Right atrium auricular region (tissue), 2 donors: ENCODE measurements at places on chromosomes 13 and 19. TPM values are rescaled to one million over a fixed set of nuclear protein-coding genes. Genes with fewer than 3 reads are reported as not detected.
A peak's percentile ranks its signal among the peaks of the same experiment; 100 is the strongest.

- H3K4me1 ChIP-seq, result peaks cover under 1% of the 10 kb centered on the region
- no peaks in the 10 kb centered on the region for H3K27me3 ChIP-seq
- H3K4me3 ChIP-seq, result no peak overlapping the region
- H3K36me3 ChIP-seq, result no peaks in the 10 kb centered on the region
- no peak overlapping the region for H3K27ac ChIP-seq
Observed at GRCh38 chr13:29379865-29380264, 215.6 kb downstream of the SLC7A1 start.

SPACA4 gene
- total RNA-seq, result not detected

GRCh38 chr19:41563854-41564514 lies 12.0 kb upstream of the CEACAM21 start:
- no peak overlapping the region for H3K27ac ChIP-seq
- DNase-seq, result no peak
- H3K27me3 ChIP-seq, result no peaks in the 10 kb centered on the region

DNA sequence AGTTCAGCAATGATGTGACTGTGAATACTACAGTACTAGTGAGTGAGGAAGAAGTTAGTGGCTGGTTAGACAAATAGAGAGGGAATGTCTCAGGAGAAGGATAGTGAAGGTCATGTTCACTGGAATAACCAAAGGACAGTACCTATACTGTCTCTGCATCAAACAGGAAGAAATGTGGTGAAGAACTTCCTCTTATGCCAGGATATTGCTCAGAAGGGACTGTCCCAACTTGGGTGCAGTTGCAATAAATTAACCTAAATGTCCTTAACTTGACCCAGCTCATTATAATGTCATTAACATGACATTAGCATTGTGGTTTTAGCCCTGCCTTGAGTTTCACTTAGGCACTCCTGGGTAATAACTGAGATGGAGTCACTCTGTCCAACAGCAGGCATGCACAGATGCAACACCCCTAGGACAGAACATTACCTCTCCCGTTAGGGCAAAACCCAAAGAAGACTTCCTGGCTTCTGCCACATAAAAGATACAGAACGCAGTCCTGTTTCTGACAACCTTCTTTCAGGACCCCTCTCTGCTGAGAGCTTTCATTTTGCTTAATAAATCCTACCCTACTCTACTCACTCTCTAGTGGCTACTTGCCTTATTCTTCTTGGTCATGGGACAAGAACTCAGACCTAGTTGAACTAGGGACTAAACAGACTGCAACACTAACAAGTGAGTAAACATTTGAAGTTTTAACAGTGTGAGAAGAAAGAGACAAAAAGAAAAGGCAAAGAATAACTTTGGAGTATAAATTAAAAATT lies 1591.6 kb upstream of the MIR17HG start:
- H3K4me1 ChIP-seq, result no peaks in the 10 kb centered on the region
- H3K27ac ChIP-seq, result no peak overlapping the region
- no peak for DNase-seq
- no peaks in the 10 kb centered on the region for H3K27me3 ChIP-seq

DNA sequence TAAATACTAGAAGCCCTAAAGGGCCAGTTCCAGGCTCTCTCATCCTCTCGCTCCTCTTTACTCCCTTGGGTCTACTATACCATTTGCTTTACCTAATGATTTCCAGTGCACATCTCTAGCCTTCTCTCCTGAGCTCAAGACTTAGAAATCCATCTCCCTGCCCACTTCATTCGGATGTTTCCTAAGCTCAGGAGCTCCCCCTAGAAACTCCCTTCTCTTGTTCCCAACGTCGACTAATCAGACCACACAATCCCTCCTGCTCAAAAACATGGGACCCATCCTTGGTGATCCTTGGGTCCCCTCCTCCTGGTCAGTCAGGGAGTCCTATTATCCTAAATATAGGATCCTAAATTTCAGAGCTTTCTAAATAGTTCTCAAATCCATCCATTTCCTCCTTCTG lies 21.1 kb upstream of the STK24 start:
- no peaks in the 10 kb centered on the region for H3K4me1 ChIP-seq
- no peak overlapping the region for H3K27ac ChIP-seq
- no peak for DNase-seq
- H3K36me3 ChIP-seq, result no peaks in the 10 kb centered on the region

GRCh38 chr13:36887758-36888521 lies 32.1 kb downstream of the SMAD9 start:
- no peak overlapping the region for H3K4me3 ChIP-seq
- H3K36me3 ChIP-seq, result no peaks in the 10 kb centered on the region
- no peaks in the 10 kb centered on the region for H3K4me1 ChIP-seq
- DNase-seq, result no peak
- H3K27ac ChIP-seq, result peak overlapping the region; percentile 16

GRCh38 chr19:49507803-49508494 lies 4.5 kb upstream of the FCGRT start:
- no peaks in the 10 kb centered on the region for H3K27me3 ChIP-seq
- H3K27ac ChIP-seq, result no peak overlapping the region
- no peaks in the 10 kb centered on the region for H3K36me3 ChIP-seq
- no peaks in the 10 kb centered on the region for H3K4me1 ChIP-seq
- DNase-seq, result no peak

GRCh38 chr19:46902402-46902766 lies 41.6 kb downstream of the ARHGAP35 start:
- H3K4me3 ChIP-seq, result no peak overlapping the region
- H3K27me3 ChIP-seq, result no peaks in the 10 kb centered on the region
- H3K27ac ChIP-seq, result peak overlapping the region; percentile 29
- H3K4me1 ChIP-seq, result peaks cover 59% of the 10 kb centered on the region
- H3K36me3 ChIP-seq, result no peaks in the 10 kb centered on the region
- no peak for DNase-seq

GRCh38 chr19:47593860-47594259 lies 15.1 kb upstream of the BICRA start:
- no peak overlapping the region for H3K27ac ChIP-seq
- no peaks in the 10 kb centered on the region for H3K4me1 ChIP-seq
- H3K27me3 ChIP-seq, result no peaks in the 10 kb centered on the region
- no peaks in the 10 kb centered on the region for H3K36me3 ChIP-seq

DNA sequence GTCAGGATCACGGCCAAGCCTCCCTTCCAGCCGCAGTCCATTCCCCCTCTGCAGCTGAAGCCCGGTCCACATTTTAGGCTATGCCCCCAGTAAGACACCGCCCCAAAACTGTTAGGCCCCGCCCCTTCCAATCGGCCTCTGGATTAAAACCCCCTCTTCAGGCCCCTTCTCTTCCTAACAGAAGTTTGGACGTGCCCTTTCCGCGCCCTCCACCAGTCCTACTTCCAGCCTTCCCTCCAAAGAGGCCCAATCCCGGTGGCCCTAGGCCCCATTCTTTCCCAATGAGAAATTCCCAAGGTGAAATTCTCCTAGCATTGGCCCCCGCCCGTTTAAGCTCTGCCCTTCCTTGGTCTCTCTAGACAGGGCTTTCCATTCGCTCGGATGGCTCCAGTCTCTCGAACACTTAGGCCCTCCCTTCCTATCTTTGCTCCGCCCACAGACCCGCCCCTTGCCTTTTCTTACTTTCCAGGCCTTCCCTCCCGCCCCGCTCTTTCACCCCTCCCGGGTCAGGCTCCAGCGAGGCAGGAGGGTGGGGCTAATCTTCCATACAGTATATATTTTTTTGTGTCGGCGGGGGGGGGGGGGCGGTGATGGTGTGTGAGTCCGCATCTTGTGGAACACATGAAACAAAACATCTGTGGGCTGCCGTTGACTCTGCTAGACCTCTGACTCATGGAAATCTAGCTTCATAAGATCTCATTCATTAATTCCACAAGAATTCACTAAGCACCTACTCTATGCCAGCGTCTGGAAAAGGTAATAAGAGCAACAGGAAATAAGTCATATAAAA lies 13.6 kb downstream of the LTBP4 start:
- peak overlapping the region; percentile 93 for H3K27ac ChIP-seq
- H3K36me3 ChIP-seq, result peaks cover 30% of the 10 kb centered on the region
- peak; percentile 93 for DNase-seq
- no peaks in the 10 kb centered on the region for H3K27me3 ChIP-seq

DNA sequence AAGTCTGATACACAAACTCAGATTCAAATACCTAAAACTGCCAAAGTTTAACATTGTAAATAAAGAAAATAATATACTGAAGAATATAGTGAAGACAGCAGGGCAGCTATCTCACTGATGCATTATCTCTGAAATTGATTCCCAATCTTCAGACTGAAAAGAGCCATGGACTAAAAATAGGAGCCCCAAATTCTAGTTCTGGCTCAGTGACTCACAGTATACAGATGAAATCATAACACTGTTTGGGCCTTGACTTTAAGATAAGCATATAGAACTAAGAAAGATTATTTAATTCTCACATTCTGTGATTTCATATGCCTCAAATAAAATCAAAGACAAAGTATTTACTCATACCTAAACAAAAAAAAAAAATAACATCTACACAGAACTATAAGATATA lies 53.9 kb downstream of the RBM26 start:
- H3K36me3 ChIP-seq, result peaks cover 33% of the 10 kb centered on the region
- H3K27me3 ChIP-seq, result no peaks in the 10 kb centered on the region
- H3K4me3 ChIP-seq, result no peak overlapping the region

IGLON5 gene
- 0.31 TPM for total RNA-seq

PRR22 gene
- 0.83 TPM for total RNA-seq

TMC4 gene
- total RNA-seq, result 1.7 TPM

GRCh38 chr19:39401070-39401548 lies 5.5 kb upstream of the ZFP36 start:
- H3K27me3 ChIP-seq, result no peaks in the 10 kb centered on the region
- no peaks in the 10 kb centered on the region for H3K36me3 ChIP-seq
- no peak for DNase-seq
- H3K4me1 ChIP-seq, result peaks cover 69% of the 10 kb centered on the region
- H3K27ac ChIP-seq, result peak overlapping the region; percentile 100

WDR87 gene
- not detected for total RNA-seq

SRRM5 gene
- 0.28 TPM for total RNA-seq

DNA sequence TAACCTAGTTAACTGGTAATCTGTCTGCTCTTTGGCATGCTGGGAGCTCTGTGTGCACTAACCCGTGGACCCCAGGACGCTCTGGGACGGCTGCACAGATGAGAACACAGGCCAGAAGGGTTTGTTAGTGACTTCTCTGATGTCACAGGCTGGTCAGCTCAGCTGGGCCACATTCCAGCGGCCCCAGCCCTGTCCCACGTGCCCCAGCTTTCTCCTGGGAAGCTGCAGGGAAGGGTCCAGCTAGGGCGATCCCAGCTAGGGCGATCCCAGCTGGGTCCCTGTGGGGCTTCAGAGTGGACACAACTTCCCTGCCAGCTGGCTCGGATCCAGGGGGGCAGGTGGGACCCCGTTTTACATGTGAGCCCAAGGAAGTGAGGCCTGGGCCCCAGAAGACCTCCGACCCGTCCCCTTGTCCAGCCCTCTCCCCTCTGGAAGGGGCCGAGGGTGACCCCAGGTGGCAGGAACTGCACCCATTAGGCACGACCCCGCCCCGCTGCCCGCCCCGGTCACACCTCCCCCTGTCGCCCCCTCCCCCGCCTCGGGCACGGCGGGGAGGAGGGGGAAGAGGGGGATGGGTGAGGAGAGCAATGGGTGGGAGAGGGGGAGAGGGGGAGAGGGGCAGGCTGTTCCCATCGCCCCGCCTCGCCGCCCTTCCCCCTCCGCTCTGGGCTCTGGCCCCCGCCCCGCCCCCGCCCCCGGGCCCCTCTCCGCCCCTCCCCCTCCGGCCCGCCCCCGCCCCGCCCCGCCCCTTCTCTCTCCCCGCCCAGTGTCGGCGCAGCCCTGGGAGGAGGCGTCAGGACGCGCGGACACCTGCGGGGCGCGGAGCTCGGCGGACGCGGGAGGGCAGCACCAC lies 75.2 kb upstream of the MCF2L start:
- H3K4me1 ChIP-seq, result no peaks in the 10 kb centered on the region
- H3K27me3 ChIP-seq, result no peaks in the 10 kb centered on the region
- no peak overlapping the region for H3K27ac ChIP-seq
- peak overlapping the region; percentile 57 for H3K4me3 ChIP-seq
- no peak for DNase-seq

GRCh38 chr19:19209372-19209771 lies 2.4 kb upstream of the NCAN start:
- no peaks in the 10 kb centered on the region for H3K4me1 ChIP-seq
- peaks cover 5% of the 10 kb centered on the region for H3K27me3 ChIP-seq
- no peak overlapping the region for H3K4me3 ChIP-seq
- no peak overlapping the region for H3K27ac ChIP-seq
- DNase-seq, result no peak

DNA sequence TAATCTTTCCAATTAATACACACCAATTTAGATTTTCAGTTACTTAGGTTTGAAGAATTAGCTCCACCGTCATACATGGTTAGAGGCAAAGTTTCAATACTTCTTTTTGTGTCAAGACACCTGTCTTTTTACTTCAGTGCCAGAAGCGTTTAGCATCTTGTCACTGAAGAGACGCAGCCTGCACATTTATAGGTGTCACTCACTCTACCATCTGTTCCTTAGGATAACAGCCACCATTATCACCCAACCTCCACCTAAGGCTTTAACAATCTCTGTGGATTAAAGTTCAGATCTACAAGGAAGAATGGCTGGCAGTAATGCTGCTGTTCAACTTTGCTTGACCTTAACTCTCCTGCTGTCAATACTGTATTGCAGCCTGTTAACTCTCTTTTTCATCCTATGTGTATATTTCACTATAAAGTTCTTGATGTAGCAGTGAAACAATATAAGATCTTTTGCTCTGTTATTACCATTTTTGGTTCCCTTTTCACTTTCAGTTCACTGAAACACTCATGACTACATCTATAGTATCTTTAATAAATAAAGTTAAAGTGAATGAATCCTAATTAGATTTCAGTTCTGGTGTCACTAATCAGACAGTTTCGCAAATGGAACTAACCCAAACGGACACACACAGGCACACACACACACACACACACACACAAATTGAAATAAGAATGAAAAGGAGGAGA lies 435.6 kb downstream of the PCDH9 start:
- no peaks in the 10 kb centered on the region for H3K36me3 ChIP-seq
- H3K27ac ChIP-seq, result no peak overlapping the region
- no peak overlapping the region for H3K4me3 ChIP-seq
- no peak for DNase-seq
- H3K27me3 ChIP-seq, result no peaks in the 10 kb centered on the region

LRG1 gene
- total RNA-seq, result not detected

GRCh38 chr19:17450264-17451075 lies 2.0 kb upstream of the TMEM221 start:
- no peak overlapping the region for H3K27ac ChIP-seq
- no peaks in the 10 kb centered on the region for H3K4me1 ChIP-seq
- H3K27me3 ChIP-seq, result peaks cover 13% of the 10 kb centered on the region
- DNase-seq, result no peak

- H3K27me3 ChIP-seq, result no peaks in the 10 kb centered on the region
- H3K36me3 ChIP-seq, result no peaks in the 10 kb centered on the region
- H3K4me1 ChIP-seq, result no peaks in the 10 kb centered on the region
- no peak overlapping the region for H3K27ac ChIP-seq
- H3K4me3 ChIP-seq, result no peak overlapping the region
- DNase-seq, result no peak
Observed at GRCh38 chr19:14614099-14614412, 31.2 kb downstream of the CLEC17A start.

LILRA6 gene
- total RNA-seq, result not detected
